ENCODE measurements at places on chromosomes 5 and 9.

DNA sequence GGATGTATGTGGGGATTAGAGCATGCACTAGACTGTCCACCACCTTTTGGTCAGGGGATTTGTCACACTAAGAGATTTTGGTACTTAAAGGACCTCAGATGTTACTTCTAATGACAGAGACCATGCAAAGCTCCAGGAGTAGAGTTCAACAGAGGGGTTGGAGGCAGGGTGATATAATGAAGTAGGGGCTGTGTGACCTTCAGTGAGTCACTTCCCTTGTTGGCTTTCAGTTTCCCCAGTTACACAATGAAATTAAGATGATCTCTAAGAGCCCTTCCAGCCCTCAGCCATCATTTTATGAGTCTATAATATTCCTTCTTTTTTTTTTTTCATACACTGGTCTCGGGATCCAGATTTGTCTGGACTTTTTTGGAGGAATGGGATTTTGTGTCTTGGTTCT, 26.8 kb downstream of the GLRA1 start:
- no peak for DNase-seq

GRCh38 chr9:35349287-35349990, 140.5 kb upstream of the RUSC2 start:
- no peak for DNase-seq

- DNase-seq: no peak
These were observed 119.5 kb upstream of the MTAP start for GRCh38 chr9:21682981-21683380.

- DNase-seq: no peak
These were observed 59.9 kb upstream of the ALDH1B1 start for GRCh38 chr9:38332625-38333024.

DNA sequence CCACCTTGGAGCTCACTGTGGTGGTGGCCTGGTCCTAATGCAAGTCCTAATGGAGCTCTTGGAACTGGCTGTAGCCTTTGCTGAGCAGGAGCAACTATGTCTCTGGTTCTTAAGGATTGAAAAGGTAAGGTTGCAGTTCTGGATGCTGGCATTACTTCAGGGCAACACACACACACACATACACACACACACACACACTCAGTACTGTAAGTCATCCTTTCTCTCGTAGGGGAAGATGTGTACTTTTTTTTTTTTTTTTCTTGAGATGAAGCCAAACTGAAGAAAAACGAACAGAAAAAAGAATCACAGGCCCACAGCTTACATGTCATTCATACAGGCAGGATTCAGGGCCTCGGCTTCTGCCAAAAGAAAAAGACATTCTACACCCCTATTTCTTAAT, 81.1 kb upstream of the RPS23 start:
- DNase-seq: no peak

- no peak for DNase-seq
These were observed 44.2 kb upstream of the SPIN1 start for GRCh38 chr9:88344013-88344412.

GRCh38 chr9:74379718-74380117, 117.4 kb upstream of the RORB start:
- DNase-seq: no peak

DNA sequence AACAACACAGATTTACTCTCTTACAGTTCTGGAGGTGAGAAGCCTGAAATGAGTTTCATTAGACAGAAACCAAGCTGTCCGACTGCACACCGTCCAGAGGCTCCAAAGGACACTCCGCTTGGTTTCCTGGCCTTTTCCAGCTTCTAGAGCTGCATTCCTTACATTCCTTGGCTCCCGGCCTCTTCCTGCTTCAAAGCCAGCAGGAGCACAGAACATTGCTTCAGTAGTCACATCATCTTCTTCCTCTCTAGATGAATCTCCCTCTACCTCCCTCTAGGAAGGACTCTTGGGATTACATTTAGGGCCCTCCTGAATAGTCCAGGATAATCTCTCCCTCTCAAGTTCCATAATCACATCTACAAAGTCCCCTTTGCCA, 213.3 kb downstream of the CDK5RAP2 start:
- DNase-seq: no peak

DNA sequence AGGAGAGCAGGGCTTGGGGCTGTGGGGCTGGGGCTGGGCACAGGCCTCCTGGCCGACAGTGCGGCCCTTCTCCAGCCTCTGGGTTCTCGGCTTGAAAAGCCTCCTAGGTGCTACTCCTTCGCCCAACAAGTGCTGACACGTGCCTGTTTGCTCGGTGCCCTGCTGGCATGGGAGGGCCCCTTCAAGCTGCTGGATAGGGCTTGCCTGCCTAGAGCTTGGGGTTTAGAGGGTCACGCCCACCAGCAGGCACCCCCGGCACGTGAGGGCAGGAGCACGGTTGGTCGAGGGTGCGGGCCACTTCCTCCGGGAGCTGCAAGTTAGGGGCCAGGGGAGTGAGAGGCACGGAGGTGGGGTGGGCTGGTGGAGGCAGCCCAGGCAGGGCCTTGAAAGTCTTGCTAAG, 106.2 kb downstream of the RXRA start:
- no peak for DNase-seq

DNA sequence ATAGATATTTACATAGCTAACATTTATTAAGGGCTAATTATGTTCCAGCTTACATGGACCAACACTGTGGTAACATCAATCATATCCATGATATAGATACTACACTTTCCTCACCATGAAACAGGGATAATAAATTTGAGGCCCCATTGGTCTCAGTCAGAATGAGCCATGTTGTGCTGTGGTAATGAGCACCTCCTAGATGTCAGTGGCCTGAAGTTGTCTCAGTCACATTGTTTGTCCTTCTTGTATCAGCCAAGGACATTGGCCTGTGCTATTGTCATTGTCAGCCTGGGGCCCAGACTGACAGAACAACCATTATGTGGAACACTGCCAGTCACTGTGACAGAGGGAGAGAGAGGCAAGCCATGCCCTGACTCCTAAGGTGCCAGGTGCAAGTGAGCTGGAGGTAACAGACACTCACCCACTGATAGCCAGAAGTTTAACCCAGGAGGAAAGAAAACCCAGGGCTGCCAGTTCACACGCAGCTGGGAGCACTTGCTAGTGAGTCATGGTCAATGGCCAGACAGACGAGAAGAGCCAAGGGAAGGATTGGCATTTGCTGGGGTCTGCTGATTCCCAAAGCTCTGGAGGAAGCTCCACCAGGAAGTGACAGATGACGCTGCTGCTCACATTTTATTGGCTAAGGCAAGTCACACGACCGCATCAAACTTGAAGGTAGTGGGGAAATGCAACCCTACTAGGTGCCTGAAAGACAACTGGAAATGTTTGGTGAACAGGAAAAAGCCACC, 224.2 kb downstream of the MELK start:
- DNase-seq: no peak

DNA sequence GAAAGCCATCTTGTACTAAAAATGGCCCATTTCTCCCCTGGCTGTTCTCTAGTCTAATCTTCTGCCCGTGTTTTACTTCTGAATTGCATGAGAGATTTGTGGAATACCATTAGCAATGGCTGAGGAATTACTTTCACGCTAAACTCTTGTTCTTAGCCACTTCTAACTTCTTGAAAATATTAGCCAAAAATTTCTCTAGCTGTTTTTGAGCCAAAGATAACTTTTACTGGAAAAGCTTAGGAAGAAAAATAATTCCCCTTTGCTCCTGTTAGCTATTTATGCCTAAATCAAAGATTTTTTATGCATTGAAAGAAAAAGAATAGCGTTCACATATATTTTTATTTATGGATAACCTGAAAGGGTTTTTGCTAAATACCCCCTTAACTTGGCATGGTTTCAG, 287.8 kb downstream of the MTRR start:
- no peak for DNase-seq

- DNase-seq: no peak
These were observed 24.5 kb upstream of the SELENOP start for GRCh38 chr5:42836070-42836769.

GRCh38 chr5:112226215-112226614, 192.9 kb downstream of the EPB41L4A start:
- no peak for DNase-seq

- DNase-seq: no peak
These were observed 66.1 kb upstream of the ADRA1B start for GRCh38 chr5:159850160-159850559.

DNA sequence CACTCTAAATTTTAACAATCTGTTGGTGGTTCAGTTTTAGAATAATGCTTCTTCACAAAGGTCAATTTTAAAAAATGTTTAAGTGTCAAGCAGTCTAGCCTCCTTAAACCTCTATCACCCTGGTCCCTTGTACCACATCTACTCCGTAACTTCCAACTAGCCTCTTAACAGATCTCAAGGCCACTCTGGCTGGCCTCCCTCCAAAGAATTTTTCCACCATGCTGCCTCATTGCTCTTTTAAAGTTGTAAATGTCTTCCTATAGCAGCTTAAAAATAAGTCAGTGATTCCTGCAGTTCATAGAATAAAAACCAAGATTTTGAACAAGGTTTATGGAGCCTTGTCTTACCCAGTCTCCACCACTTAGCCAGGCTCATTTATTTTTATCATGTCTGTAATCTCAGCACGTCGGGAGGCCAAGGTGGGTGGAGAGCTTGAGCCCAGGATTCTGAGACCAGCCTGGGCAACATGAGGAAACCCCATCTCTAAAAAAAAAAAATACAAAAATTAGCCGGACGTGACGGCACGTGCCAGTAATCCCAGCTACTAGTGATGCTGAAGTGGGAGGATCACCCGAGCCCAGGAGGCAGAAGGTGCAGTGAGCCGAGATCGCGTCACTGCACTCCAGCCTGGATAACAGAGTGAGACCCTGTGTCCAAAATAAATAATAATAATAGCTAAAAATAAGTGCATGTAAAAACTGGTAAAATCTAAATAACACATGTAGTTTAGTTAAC, 924.9 kb upstream of the DMAC1 start:
- DNase-seq: no peak

GRCh38 chr5:73418244-73418691, 30.3 kb downstream of the FOXD1 start:
- DNase-seq: no peak

- DNase-seq: no peak
These were observed 41.8 kb downstream of the LYRM7 start for GRCh38 chr5:131212471-131213021.

DNA sequence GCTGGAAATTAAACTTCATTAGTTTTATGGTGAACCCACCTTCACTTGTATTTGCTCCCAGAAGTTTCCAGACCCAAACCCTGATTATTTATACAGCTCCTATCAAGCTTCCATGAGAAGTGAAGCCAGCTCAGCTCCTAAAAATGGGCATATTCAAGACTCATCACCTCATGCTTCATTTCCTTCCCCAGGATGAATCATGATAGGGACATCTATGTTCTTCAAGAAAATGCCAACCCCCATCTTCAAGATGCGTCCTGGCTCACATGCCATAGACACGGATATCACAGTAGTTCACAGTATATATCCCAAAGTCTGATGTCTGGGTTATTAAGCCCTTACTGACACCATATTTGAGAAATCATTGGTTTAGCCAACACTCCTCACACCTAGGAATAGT, 217.6 kb downstream of the NPR3 start:
- no peak for DNase-seq

GRCh38 chr5:37735649-37736347, 104.0 kb downstream of the GDNF start:
- no peak for DNase-seq

DNA sequence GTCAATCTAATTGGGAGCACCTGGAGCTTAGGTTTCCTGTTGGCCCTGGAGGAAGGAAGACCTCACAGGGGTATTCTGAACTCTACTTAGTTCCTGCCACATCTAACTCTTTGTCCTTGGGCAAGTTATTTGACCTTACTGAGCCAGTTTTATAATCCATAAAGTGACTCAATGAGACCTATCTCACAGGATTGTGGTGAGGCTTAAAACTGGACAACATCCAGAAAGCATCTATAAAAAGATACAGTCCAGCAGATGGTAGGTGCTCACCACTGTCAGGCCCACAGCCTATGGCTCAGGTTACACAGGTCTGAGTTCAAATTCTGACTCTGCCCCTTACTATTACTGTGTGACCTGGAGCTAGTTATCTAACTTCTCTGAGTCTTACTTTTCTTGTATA, 23.3 kb downstream of the KCNV2 start:
- DNase-seq: no peak

- no peak for DNase-seq
These were observed 47.0 kb downstream of the KCNV2 start for GRCh38 chr9:2764353-2764752.

GRCh38 chr9:129392093-129392541, 214.1 kb upstream of the IER5L start:
- DNase-seq: no peak

GRCh38 chr5:34787035-34787434, 51.9 kb upstream of the TTC23L start:
- no peak for DNase-seq

- DNase-seq: no peak
These were observed 288.3 kb downstream of the SLF1 start for GRCh38 chr5:94906750-94907149.

- DNase-seq: no peak
These were observed 23.8 kb upstream of the CNOT6 start for GRCh38 chr5:180470361-180470760.

DNA sequence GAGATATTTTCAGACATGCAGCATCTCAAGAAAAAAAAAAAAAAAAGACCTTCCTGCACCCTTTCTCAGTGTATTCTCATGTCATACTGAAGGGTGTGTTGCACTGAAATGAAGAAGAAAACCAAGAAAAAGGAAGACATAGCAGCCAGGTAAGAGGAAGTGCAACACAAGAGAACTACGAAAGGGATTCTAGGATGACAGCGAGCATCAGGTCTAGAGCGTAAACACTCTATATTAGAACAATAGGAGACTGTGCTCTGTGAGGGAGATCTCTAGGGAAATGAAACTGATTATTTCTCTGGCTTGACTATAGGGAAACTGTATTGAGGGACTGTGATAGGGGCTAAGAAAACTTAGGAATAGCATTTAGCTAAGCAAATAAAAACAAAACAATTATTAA, 30.0 kb downstream of the BTF3 start:
- no peak for DNase-seq

DNA sequence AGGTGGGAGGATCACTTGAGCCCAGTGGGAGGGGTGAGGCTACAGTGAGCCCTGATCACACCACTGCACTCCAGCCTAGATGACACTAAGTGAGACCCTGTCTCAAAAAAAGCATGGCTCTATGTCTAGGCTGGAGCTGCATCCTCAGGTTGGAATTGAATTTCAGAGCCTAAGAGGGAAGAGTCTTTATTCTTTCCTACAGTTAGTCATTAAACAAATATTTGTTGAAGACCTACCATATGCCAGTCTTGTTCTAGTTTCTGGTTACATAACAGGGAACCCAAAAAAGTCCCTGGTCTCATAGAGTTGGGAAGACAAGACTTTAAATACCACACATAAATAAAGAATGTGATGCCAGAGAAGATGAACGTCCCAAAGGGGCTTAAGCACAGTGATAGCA, 6.9 kb upstream of the GRPEL2 start:
- no peak for DNase-seq

Data from activated T-cell treated with anti-CD3 and anti-CD28 coated beads, Interleukin-2, amount 50 U/mL, for 1 hour (primary cell).